Colonic mucosa (tissue), 4 donors: ENCODE measurements at places on chromosomes 11 and 22.

GRCh38 chr11:47971501-47971900 lies 8.9 kb upstream of the PTPRJ start:
- DNase-seq = no peak

- DNase-seq = no peak
These were observed 36.5 kb downstream of the NADSYN1 start for GRCh38 chr11:71489311-71490043.

DNA sequence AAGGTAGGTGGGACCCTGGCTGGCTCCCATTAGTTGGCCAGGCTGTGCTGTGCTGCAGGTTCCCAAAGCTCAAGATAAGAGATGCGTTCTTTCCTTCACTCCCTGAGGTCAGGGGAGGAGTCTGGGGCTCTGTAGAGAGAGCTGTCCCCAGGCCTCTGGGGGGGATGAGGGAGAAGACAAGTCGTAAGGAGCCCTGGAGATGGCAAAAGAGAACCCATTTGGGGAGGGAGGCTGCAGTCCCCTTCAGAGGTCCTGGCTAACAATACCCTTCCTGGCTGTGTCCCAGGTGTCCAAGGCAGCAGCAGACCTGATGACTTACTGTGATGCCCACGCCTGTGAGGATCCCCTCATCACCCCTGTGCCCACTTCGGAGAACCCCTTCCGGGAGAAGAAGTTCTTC lies 916 bp downstream of the GNG3 start:
- no peak for DNase-seq

DNA sequence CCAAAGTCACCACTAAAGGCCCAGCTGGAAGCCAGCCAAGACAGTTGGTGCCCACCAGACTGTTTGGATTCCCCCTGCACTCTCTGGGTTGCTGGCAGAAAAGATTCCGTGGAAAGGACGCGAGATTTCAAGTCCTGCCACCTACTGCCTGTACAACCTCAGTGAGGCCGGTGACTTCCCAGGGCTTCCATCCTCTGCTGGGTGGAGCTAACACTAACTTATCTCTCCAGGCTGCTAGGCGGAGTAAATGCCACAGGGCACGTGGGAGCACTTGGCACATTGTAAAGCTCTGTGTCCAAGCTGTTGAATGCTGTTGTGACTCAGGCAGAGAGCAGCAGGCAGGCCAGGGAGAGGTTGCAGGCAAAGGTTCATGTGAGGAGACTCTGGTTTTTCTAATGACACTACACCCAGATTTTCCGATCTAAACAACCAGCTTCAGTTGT lies 50.9 kb upstream of the CDON start:
- DNase-seq = peak; percentile 89

DNA sequence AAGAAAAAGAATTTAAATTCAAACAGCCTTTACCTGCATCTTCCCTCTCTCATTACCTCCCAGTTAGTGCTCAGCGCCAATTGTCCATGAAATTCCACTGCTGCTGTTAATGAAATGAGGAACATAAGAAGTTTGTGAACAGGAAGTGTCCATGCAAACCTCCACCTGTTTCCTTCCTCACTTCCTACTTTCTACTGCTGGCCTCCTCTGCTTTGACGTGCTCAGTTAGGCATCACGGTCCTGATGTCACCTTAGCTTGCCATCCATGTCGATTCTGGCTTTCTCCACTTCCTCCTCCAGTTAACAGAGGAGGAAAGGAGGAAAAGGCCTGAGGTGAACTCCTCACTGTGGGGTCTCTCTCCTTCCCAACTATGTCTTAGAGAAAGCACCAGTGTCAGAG lies 26.9 kb upstream of the HTR3A start:
- no peak for DNase-seq

DNA sequence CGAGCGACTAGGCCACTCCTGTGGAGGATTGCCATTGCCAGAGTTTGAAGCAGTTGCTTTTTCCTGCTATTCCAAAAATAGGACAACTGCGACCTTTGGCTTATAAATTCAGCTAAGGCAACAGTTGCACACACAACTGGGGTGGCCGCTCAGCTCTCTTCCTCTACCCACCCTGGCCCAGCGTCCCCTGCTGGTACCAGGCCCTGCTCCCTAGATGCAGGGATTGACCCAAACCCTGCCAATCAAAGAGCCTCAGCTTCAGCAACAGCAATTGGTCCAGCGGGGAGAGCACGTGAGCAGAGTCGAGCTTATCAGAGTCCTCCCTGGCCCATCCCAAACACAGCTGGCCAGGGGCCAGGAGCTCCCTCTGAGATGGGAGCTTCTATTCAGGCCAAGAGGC lies 22.0 kb upstream of the CABP2 start:
- peak; percentile 88 for DNase-seq

DNA sequence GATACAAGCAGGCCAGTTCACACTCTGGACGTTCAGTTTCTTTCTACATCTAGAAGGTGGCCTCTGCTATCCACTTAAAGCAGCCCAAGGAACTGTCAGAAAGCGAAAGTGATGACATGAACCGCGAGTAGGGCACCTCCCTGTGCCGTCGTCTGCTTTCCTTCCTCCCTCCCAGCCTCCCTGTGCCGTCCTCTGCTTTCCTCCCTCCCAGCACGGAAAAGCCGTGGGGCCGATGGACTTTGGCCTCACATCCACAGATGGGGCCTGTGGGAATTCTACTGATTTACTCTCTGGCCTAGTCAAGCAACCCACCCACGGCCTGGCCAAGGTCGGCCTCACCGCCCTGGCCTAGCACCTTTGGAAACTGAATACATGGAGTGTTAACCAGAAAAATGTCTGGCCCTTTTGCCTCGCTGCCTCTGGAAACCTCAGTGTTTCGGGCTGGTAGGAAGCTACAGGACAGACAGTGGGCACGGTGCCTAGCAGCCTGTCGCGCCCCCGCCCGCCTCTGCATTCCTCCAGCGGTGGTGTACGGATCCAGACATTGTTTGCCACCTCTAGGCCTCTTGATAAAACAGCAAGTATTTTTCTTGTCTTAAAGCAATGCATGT lies 14.2 kb downstream of the PEX26 start:
- peak; percentile 89 for DNase-seq

DNA sequence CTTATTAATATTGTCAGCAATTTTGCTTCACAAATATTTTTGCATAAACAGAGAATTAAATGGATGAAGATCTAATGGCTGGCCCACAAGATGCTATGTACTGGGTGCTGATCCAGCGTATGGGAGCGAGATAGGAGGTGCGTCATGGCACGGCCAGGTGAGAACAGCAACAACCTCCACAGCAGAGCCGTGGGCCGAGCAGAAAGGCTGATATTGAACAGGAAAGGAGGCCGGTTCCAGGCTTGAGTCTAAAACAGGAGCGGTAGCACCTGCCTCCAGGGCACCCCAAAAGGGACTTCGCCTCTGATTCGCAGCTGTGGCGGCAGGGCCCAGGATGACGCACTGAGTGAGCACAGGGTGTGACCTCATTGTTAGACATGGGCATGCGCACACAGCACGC lies 1502.1 kb downstream of the TBC1D22A start:
- DNase-seq = no peak

- no peak for DNase-seq
These were observed 6.0 kb upstream of the STT3A start for GRCh38 chr11:125586623-125587022.

DNA sequence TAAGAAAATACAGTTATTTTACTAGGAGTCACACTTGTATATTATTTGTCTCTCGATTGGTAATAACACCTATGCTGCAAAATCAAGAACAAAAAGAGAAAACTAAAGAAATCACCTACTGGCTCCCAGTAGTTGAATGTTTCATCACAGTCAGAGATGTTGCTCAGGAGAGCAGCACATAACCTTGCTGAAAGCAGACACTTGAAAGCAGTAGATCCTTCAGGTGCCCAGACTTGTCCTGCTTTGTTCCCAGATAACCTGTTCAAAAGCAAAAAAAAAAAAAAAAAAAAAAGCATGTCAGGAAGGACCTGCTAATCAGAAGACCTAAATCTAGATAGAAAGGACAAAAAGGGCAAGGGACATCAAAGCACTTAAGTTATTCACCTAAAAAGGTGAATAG lies 1.3 kb downstream of the ALG9 start:
- no peak for DNase-seq

- no peak for DNase-seq
These were observed 1.9 kb downstream of the WBP2NL start for GRCh38 chr22:42000466-42000865.

DNA sequence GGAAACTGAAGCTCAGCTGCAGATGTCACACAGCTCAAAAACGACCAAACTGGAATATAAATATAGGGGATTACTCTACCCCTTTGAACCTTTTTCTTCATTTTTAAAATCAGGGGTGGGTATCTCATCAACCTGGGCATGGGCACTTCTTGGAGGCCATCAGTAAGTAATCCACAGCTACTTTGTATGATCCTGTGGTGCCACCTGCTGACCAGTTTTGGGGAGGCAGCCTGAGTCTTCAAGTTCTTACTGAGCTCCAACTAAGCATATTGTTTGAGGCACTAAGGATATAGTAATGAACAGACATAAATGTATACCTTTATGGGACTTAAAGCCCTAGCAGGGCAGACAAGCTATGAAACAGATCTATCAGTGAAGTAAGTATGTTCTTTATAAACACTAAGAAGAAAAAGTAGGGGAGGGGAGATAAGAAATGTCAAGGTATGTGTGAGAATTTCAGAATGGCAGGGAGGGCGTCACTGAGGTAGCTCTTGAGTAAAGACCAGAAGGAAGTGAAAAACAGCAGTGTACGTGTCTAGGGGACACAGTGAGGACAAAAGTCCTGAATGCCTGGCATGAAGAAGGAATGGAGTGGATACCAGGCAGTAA lies 18.4 kb downstream of the TUB start:
- DNase-seq = peak; percentile 84

DNA sequence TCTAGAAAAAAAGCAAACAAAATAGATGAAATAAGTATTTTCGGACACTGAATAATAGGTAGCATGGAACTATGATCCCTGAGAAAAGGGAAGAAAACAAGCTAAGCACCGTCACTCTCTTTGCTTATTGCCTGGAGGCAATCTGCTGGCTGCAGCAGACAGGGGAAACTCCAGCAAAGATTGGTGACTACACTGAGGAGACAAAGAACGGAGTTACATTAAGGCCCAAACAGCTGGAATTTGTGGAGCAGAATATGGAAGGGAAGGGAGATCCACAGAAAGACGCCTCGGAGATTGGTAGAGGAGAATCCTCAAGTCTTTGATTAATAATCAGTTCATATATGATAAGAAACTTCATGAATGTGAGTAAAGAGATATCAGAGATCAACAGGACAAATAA lies 150.2 kb downstream of the TYR start:
- no peak for DNase-seq

DNA sequence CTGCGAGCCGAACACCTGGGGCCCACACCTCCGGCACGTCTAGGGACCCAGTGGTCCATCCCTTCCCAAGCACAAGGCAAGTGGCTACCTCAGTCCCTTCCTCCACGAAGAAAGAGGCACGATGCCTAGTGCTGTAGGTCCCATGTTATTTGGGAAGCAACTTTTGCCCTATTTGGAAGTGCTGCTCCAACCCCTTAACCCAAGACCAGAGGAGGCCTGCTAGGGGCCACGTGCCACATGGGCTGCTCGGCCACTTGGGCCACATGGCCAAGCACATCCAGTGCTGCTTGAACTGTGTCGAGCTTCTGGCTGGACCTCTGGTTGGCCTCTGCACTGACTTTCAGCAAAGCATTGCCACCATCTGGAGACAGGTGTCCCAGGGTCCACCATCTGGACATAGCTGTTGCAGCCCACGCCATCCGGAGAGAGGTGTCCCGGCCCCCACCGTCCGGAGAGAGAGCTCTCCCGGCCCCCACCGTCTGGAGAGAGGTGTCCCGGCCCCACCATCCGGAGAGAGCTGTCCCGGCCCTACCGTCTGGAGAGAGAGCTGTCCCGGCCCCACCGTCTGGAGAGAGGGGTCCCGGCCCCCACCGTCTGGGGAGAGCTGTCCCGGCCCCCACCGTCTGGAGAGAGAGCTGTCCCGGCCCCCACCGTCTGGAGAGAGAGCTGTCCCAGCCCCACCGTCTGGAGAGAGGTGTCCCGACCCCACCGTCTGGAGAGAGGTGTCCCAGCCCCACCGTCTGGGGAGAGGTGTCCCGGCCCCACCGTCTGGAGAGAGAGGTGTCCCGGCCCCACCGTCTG lies 6.5 kb upstream of the B4GALNT4 start:
- no peak for DNase-seq

GRCh38 chr11:30879322-30880005 lies 293.3 kb upstream of the MPPED2 start:
- DNase-seq = peak; percentile 20

- no peak for DNase-seq
These were observed 33.6 kb upstream of the TECTA start for GRCh38 chr11:121067453-121067852.

GRCh38 chr11:109986488-109986887 lies 106.7 kb upstream of the ZC3H12C start:
- DNase-seq = no peak

GRCh38 chr11:4180441-4181183 lies 86.0 kb downstream of the RRM1 start:
- DNase-seq = no peak

GRCh38 chr11:47222696-47223095 lies 7.9 kb downstream of the DDB2 start:
- DNase-seq = no peak

DNA sequence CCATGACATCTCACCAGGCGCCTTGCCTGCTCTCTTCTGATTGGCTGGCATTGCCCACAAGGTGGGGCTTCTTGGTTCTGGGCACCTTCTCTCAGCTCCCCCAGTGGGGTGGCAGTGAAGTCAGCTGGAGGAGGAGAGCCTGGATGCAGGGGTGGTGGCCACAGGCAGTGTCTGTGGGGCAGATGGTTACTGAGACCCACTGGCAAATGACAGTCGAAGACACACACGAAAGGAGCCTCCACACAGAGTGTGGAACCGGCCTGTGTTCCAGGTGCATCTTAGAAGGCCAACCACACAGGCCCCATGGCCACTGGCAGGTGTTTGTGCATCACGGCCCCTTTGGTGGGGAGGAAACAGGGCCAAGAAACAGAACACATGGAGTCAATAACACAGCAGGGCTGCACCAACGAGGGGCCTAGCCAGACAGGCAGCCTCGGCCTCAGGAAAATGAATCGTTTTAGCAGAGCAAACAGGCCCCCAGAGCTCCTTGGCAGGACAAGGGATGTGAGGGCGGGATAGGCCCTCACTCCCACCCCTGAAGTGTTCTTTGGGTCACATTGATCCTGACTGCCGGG lies 683.4 kb downstream of the TBC1D22A start:
- no peak for DNase-seq

DNA sequence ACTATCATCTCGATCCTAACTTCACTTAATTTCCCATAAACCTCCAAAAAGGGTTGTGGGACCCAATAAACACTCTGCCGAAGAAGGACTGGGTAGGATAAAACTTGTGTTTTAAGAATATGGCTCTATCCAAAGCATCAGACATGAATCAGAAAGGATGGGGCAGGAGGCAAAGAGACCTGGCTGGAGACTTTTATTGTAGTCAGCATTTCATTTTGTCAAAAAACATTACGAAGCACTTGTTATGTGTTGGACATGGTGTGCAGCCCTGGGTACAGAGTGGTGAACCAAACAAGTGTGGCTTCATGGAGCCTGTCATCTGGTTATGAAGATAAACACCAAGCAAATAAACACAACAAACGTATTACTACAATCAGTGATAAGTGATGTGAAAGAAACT lies 17.3 kb downstream of the IL10RA start:
- no peak for DNase-seq

- DNase-seq = no peak
These were observed 11.3 kb downstream of the PHLDA2 start for GRCh38 chr11:2917842-2918490.
